ENCODE measurements at places on chromosomes 4 and X.

DNA sequence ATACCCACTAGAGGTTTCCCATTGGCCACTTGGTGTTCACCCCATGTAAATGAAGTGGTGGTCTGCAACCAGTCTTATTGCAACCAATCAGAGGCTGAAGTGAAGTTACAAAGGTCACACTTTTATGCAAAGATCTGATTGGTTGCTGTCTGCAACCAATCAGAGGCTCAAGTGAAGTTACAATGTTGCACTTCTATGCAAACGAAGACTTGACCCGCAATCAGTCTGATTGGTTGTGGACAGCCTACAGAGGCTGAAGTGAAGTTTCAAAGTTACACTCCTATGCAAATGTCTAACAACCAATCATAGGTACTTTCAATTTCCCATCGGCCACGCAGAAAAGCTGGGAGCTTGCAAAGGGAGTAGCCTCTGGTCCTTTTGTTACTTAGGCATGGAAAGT, 22.3 kb upstream of the XPNPEP2 start:
- DNase-seq: no peak

DNA sequence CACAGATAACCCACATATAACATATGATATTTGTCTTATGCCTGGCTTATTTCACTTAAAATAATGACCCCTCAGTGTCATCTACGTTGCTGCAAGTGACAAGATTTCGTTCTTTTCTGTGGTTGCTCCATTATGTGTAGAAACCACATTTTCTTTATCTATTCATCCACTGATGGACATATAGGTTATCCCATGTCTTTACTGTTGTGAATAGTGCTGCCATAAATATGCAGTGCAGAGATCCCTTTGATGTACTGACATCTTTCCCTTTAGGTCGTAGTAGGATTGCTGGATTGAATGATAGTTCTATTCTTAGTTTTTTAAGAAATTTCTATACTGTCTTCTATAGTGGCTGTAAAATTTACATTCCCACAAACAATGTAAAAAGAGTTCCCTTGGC, 135.8 kb downstream of the TET2 start:
- no peak for DNase-seq

- no peak for DNase-seq
Measured at GRCh38 chr4:17323554-17324385, 188.1 kb downstream of the QDPR start.

DNA sequence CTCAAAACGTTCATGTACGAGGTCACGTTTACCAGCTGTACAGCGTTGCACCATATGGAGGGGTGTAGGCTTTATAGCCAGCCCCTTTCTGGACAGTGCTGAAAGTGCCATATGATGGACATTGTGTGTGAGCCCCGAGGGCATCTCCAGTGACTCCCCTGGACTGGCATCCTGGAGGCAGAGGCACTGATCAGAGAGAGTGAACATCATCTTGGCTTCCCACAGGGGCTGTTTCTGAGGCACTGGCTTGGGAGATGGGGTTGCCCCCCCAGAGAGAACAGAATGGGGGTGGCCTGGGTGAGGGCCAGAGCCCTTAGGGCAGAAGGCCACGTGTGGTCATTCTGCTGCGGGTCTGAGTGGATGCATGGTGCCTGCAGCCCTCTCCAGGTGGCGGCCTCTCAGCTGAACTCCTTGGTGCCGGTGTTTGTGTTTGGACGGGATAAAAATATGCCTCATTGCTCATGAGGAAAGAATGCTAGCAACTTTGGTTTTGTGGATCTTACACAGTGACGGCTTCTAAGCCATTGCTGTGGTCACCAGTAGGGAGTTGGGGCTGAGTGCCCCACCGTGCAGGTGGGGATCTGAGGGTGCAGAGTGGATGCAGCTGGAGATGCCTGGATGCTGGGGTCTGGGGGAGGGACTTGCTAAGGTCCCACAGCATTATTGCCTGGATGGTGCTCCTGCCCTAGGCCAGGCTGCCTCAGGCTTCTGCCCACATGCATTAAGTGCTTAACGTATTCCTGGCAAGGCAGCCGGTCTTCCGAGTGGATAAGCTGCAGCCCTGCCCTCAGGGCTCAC, 3.4 kb downstream of the WFS1 start:
- no peak for DNase-seq

GRCh38 chr4:67565284-67565683, 6.8 kb downstream of the STAP1 start:
- DNase-seq: no peak

DNA sequence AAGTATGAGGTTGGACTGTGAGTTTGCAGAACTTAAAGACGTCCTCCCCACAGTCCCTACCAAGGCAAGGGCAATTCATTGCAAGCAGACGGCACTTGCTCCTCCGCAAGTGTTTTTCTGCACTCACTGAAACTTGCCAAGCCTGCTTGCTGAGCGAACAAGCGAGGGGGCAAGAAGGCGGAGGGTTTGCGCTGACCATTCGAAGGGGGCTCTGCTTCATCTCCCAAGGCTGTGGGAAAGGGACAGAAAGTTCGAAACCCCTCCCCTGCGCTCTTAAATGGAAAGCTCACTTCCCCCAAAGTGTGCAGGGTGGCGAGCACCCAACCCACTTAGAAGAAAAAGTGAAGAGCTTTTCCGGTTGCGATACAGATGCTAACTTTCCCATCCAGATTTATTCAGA, 1.4 kb downstream of the MID1 start:
- no peak for DNase-seq

GRCh38 chr4:139633661-139634060, 32.0 kb upstream of the MGST2 start:
- DNase-seq: no peak

- DNase-seq: no peak
Measured at GRCh38 chrX:17062065-17062464, 115.6 kb downstream of the REPS2 start.

DNA sequence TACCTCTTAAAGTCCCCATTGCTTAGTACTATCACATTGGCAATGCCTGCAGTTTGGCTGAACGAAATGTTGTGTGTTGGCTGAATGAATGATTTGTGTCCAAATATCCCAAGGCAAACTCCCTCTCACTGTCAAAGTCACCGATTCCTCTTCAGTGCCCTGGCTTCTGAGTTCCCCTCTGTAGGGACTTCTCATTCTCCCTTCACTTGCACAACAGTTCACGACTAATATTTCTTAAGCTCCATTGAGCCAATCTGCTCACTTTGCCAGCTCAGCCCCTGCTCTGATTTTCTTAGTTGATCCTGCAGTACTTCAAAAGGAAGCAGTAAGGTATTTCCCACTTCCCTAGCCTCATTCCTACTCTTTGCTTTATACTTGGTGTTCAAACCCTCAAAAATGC, 21.9 kb upstream of the PACRGL start:
- no peak for DNase-seq

DNA sequence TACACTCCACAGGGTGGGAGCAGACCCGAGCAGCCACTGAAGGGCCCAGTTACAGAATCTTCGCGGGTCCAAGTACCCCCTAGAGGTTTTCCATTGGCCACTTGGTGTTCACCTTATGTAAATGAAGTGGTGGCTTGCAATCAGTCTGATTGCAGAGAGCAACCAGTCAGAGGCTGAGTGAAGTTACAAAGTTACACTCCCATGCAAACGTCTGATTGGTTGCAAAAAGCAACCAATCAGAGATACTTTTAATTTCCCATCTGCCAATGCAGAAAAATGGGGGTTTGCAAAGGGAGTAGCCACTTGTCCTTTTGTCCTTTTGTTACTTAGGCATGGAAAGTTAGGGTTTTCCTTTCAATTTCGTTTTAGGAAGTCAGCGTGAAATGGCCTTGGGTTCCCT, 27.0 kb upstream of the NKAP start:
- DNase-seq: no peak

- DNase-seq: no peak
Measured at GRCh38 chr4:72394012-72394663, 174.9 kb downstream of the ADAMTS3 start.

DNA sequence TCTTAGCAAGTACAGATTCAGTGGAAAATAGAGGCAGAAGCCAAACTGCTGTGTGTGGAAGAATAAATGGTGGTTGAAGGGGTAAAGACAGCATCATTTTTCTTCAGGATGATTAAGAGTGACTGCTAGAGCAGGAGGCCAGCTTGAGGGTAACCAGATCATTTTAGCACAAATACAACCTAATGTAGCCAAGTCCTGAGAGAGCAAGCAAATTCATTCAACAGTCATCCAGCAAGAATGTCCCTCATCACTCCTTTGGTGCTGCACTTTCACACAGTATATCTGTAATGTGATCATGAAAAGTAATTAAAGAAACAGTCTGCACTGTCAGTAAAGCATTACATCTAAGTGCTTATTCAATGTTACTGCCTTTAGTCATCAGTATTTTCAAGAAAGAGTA, 44.8 kb downstream of the NPFFR2 start:
- no peak for DNase-seq

DNA sequence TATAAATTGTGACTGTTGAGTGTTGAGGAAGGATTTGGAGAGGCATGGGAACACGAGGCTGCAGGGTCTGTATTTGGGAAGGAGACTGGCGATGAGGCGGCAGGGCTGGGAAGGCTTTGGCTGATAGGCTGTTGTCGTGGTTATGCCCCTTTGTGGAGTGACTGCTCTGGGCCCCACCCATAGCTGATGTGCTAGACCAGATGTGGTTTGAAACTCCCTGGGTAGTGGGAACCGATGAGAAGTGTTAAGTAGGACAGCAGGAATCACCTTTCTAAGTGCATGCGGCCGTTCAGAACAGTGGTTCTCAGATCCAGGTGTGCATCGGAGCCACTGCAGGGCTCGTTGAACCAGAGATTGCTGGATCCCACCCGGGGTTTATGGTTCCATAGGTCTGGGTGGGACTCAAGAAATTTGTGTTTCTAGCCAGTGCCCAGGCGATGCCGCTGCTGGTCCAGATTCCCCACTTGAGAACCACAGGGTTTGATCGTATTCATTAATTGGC, 42.3 kb downstream of the TBC1D14 start:
- DNase-seq: no peak

DNA sequence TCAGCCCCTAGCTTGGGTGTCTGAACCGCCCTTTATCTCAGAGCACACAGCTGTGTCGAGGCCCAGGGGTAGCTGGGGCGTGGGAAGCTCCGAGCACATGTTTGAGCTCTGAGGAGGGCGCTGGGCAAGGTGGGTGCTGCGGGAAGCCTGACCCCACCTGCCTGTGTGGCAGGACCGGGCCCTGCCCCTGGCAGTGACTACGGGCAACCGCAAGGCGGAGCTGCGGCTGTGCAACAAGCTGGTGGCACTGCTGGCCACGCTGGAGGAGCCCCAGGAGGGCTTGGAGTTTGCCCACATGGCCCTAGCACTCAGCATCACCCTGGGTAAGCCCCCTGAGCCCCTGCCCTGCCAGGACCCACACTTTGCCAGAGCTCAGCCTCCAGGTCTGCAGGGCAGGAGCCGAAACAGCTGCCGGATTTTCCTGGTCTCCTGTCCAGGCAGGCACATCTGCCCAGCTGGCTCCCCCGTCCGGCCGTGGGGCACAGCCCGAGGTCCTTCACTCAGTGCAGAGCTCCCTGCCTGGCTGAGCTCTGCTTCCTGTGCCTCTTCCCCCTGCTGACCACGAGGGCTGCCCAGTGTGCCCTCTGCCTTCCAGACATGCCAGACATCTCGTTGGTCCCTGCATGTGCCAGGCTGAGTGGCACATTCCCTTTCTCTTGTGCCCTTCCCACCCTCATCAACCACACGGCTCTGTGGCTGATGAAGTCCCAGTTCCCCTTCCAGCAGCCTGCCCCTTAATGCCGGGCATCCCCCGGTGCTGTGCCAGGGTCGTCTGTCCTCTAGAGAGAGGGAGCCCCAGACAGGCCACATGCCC, 33.2 kb upstream of the HTRA3 start:
- DNase-seq: no peak

DNA sequence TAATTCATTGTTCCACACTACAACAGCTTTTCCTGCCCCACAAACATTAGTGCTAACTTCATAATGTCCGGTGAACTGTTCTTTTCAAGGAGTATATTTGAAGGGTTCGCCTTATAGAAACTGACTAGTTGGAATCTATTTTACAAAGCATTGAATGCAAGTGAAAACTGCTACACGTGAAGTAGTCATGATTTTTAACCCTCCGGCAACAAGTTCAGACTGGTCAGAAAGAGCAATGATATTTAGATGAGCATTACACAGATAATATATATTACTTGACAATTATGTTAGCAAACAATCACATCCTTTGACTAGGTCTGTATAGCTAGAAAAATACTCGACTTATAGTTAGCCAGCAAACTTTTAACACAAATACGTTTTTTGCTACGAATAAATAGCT, 1.7 kb upstream of the SLAIN2 start:
- DNase-seq: no peak

DNA sequence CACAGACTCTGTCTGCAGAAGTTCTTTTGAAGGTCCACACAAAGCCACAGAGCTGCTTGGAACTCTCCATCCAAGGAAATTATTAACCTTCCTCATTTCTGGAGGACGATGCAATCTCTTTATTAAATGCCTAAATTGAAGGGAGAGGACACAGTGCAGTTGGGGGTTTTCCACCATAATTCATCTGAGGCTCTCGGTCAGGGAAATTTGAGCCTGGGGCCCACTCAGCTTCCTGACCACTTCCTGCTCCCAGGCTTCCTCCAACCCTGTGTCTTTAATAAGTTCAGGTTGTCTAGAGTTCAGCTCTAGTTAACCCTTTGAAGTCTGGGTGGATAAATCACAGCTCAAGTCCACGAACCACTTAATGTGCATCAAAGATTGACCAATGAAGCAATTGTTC, 58.5 kb downstream of the PRPS1 start:
- no peak for DNase-seq

DNA sequence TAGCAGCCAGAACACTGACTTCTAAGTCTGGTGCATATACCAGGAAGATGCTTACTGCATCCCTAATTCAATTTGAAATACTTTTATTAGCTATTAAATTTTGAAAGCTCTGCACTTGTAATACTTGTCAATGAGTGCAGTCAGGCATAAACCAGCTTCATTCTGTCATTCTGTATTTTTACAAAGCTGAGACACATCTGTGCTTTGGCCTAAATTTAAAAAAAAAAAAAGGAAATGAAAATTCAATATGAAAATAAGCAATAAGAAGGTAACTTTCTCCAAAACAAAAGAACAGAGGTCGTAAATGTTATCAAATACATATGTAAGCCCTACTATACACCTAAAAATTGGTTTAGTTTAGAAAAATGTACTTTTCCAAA, 7.0 kb downstream of the SMIM14 start:
- no peak for DNase-seq

DNA sequence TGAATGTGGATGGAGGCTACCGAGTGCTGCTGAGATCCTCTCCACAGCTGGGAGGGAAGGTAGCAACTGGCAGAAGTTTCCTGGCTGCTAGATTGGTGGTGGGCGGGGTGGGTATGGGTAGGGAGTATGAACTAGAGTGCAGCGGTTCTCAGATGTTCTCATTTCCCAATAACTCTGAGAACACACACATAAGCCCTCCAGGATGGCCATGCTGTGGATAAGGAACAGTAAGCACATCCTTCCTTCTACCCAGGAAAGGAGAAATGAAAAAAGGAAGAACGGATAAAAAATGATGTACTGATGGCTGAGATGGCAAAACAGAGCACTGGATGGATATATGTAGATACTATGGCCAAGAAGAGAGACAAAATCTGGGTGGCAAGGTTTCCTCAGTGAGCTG, 116.0 kb downstream of the ZNF827 start:
- DNase-seq: no peak

DNA sequence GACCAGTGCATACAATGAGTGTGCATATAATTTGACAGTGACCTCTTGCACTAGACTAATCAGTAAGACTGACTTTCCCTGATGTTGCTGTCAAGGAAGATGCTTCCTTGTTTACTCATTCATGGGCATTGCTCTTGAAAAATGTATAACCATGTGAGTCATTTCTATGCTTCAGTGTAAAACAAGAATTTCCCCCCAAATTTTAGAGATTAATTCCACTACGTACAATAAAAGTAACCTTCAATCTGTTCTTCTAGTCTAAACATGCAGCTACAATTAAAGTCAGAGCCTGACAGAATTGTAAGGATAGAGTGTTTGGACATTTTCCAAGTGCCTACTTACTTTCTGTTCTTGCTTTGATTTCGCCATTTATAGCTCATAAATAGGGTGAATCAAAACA, 935.7 kb downstream of the RAPGEF2 start:
- no peak for DNase-seq
